ENCODE measurements at places on chromosomes 4 and X.

- no peak for DNase-seq
Observed at GRCh38 chrX:107734646-107735045, 40.9 kb downstream of the TSC22D3 start.

GRCh38 chrX:153501530-153501929, 6.8 kb downstream of the BGN start:
- no peak for DNase-seq

DNA sequence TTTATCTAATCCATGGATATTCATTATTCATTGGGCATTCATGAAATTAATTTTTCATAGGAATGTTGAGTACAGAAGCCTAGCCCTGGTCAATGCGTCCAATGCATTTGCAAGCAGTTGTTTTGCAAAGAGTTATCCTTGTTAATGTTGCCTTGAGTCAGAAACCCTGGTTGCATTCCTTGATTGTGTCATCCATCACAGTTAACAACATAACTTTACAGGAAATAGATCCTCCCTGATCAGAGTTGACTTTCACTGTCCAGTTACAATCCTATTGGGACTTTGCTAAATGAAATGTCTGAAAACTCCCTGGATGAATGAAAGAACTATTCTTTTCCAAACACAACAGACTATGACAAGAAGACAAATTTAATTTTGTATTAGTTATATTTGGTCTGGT, 924.3 kb upstream of the SLIT2 start:
- no peak for DNase-seq

DNA sequence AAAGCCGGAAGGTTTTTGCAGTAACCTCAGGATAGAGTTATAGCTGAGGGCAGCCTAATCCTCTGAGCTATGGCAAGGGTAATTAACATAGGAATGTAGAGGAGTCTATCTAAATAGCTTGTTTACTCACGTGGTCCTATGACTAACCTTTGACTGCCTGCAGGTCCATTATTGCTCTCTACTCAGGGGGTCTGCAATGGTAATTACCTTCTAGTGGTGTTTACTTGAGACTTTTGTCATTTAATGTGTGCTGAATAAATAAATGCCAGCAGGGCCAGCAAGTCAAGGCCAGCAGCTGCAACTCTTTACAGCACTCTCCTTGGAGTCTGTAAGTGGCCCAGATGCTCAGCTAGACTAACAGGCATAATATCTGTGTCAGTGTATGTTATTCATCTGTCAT, 212.7 kb upstream of the FMR1 start:
- DNase-seq: no peak

DNA sequence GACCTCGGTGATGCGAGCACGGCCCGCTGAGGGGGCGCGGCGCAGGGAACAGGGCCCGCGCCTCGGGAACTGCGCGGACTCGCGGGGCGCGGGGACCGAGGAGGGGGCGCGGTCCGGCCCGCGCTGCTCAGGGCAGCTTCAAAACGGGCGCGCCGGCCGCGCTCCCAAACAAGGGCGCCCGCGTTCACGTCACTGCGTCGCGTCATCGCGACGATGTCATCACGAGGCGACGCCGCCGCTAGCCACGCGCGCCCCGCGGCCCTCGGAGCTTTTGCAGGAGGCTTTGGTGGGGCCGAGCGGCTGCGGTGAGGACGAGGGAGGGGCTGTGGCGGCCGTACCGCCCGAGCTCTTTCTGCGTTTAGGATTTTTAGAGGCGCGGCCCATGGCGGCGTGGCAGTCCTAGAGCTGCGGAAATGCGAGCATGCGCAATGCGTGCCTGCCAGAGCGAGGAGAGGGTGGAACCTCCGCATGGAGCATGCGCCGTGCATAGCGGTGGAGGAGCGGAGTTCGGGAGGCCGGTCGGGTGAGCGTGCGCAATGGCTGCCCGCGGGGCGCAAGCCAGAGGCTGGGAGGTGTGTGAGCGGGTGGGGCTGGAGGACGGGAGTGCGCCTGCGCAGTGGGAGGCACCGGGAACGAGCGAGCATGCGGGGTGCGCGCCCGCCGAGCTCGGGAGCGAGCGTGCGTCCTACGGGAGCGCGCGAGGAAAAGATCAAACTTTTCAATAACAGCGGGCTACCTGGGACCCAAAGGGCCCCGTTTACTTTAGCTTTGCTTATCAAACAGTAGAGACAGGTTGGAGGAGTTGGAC, at the start of gene PPP2R3B:
PPP2R3B (minus strand) TSS at position 140 of the 808 bp plus-strand sequence. CDS start 216 bp downstream, outside the sequence.
- peak; percentile 97 for DNase-seq

- DNase-seq: no peak
Observed at GRCh38 chr4:152106113-152106763, 345.4 kb upstream of the GATB start.

Data from activated CD4-positive, alpha-beta T cell treated with anti-CD3 and anti-CD28 coated beads for 24 hours (primary cell).